ENCODE measurements at places on chromosomes 6 and 20.

GRCh38 chr20:3014179-3014578, 29.2 kb upstream of the GNRH2 start:
- DNase-seq, result no peak

DNA sequence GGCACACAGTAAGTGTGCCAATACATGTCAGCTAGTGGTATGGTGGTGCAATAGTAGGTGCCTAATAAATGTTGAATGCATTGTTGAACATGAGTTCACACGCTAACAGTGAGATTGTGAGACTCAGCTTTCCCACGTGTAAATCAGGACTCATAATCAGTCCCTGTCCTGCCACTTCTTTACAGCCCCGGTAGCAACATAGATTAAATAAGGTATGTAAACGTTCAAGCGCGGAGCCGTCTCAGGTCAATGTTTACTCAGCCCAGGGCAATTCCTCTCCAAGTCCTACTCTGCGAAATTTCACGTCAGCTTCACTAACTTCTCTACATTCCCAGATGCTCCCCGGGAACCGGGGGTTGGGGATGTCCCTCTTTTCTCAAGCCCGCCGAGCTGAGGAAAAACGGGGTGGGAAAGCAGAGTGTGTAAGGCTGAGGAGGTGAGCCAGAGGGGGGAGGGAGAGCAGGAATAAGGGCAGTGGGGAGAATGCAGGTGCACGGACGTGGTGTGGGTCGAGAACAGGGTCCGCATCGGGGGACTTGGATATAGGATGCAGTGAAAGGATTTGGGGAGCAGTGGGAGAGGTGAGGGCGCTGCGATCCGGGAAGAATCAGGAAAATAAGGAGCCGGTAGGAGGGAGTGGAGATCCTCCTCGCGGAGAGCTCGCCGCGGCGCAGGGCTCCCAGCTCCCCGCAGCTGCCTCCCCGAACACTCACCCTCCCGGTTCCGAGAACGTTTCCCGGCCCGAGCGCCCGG, 544 bp upstream of the TP53INP2 start:
- no peak for DNase-seq

- DNase-seq, result no peak
These were observed 204.5 kb upstream of the STXBP5 start for GRCh38 chr6:146999766-147000165.

- no peak for DNase-seq
These were observed 74.8 kb downstream of the ADGRB3 start for GRCh38 chr6:68709882-68710281.

- DNase-seq, result no peak
These were observed 77.0 kb downstream of the YTHDF1 start for GRCh38 chr20:63138855-63139341.

- DNase-seq, result no peak
These were observed 375.5 kb downstream of the TAF4 start for GRCh38 chr20:61690150-61690549.

- no peak for DNase-seq
These were observed 1.8 kb upstream of the ABT1 start for GRCh38 chr6:26594730-26595632.

DNA sequence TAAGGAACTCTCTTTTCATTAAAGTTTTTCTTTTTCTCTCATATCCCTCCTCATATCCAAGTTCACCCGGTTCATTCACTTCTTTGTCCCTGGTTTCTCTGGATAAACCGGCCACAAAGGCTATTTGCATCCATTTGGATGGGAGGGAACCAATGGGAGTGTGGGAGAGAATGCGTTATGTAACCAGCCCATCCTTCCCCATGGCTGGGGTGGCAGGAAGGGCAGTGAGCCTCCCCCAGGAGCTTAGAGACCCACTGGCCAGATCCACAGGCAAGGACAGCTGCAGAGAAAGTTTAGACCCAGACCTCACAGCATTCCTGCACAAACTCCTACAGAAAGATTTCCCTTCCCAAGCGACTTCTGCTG, 10.7 kb downstream of the CASS4 start:
- no peak for DNase-seq

GRCh38 chr6:90095788-90096187, 200.9 kb downstream of the BACH2 start:
- no peak for DNase-seq

DNA sequence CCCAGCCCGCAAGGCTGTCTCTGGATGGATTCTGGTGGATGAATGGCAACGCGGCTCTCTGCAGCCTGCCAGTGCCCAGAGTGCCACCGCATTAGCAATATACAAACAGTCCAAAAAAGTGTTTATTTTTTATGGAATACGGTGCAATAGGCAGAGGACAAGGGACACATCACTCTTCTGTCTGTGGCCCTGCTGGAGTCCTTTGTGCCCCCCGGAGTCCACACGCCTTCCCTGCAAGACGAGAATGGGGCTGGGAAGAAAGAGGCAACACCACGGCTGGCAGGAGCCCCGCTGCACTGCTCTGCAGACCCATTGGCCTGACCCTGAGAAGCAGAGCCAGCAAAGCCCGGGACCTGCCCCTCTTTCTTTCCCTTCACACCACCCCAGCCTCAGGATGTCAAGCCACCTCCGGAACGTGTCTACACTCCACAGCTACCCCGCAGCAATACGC, 196.3 kb downstream of the SYNDIG1 start:
- no peak for DNase-seq

DNA sequence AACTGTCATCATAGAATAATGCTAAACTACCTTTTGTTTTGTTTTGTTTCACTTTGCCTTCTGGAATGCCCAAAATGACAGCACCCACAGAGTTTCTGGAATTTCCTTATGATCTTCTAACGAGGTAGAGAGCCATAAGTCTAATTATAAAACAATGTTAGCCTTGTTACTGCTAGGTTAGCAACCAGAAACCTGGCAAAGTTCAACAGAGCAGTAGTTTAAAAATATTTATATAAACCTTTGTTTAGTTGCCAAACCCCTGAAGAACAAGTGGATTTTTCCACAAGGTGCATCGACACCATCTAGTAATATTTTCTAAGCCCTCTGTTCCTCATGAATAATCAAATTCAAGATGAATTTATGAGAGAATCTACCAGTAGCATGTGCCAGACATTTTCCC, 27.6 kb upstream of the IPCEF1 start:
- DNase-seq, result no peak

GRCh38 chr6:79040083-79040482, 38.0 kb downstream of the PHIP start:
- no peak for DNase-seq

DNA sequence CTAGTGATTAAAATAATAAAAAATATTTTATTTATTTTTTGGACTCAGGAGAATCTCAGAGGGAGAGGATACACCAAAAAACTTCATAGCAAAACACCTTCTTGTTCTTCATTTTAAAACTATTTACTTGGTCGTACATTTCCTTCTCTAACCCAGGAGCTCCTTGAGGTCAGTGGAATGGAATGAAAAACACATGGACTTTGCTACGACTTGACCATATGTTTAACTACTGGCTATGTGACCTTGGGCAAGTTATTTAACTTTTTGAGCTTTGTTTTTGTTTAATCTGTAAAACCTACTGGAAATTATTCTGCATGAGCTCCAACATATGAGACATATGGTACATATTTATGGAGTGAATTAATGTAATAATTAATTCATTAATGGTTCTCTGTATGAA, 1005.5 kb upstream of the CITED2 start:
- no peak for DNase-seq

DNA sequence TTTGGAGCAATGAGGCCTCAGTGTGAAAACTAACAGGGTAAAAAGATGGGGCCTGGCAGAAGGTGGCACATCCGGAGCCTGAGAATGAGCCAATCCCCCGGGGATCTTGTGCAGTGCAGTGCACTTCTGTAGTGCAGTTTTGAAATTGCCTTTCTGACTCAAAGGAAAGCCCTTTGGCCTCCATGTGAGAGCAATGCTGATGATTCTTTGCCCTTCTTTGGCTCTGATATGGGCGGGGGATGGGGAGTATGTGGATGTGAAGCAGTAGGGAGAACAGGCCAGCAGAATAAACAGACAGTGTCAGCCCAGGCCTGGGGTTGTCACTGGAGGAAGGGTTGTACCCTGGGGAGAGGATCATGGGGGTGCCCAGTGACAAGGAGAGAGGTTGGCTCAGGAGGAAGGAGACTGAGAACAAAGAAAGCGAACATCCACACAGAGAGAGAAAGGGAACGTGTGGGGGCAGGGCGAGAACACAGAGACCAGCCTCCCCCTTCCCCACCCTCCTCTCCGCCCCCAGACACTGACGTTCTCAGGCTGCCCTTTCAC, 351.2 kb downstream of the CDC5L start:
- no peak for DNase-seq

DNA sequence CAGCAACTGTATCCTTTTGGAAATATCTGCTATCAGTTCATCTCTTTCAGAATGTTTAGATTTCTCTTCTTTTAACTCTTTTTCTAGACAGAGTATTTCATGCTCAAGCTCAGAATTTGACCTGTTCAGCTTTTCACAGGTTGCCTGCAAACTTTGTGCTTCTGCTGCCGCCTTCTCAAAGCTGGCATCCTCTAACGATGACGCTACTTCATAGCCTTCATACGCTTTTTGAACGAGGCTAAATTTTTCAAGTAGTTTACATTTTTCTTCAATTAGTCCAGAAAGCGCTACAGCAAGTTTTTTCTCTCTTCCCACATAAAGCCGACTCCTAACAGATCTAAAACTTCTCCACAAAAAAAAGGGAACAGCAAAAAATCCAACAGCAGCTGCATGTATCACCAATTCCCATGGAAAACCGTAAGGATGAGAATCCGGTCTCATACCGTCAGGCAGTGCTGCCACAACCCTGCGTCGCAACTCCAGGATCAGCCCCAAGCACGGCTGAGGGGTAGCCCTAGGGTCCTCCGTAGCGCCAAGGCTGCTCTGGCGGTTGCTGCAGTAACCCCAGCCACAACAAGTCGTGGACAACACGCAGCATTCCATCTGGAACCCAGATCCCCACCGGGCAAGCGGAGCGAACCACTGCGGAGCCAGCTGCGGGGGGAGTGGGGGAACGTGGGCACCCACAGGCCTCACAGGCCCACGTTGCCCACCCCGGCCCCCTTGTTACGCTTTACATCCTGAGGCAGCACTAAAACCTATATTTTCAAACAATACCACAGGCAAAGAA, 30.6 kb downstream of the DACT2 start:
- no peak for DNase-seq

DNA sequence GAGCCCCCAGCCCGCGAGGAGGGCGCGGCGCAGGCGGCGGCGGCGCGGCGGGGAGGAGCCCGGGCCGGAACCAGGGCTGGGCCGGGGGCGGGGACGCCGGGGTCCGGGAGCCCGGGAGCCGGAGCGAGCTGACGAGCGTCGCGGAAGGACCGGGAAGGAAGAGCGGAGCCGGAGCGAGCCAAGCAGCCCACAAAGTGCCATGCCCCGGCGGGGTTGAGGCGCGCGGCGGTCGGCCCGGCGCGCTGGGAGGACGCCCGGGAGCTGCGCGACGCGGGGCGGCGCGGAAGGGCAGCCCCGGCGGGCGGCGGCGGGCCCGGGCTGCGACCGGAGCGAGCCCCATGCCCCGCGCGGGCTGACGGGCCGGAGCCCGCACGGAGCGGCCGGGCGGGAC, 289 bp downstream of the FOXP4 start:
- DNase-seq, result no peak

DNA sequence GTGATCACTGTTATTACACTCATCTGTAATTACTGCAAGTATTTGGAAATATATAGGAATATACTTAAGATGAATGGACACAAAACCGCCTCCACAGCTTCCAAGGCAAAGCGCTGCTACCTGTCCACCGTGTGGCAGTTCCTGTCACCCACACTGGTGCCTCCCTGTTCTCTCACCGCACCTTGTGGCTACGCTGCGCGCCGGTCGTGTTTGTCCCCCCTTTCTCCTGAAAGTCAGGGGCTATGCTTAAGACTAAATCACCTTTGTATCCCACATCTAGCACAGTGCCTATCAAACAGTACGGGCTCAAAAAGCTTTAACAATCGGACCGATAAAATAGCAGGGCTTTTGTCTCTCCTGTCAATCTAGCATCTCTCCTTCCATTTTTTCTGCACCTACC, 23.0 kb downstream of the LY86 start:
- DNase-seq, result no peak

GRCh38 chr20:49859807-49860206, 47.2 kb downstream of the SLC9A8 start:
- no peak for DNase-seq

DNA sequence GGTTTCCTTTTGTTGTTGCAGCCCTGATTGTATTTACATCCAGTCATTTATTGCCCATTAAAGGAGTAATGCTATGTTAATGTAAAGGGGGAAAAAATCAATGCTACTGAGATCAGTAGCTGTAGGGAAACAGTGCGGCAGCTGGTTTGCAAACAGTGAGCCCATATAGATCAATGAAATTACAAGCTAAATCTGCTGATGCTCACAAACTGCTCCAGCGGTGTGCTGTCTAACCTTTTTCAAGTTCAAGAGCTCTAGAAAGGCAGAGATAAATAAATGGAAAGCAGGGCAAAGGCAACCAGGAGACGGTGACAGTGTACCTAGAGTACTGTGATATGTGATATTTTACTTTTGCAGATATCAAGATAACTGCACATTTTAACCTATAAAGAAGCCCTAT, 449.0 kb upstream of the MMS22L start:
- no peak for DNase-seq

GRCh38 chr20:62898093-62898964, 28.0 kb downstream of the DIDO1 start:
- no peak for DNase-seq

- DNase-seq, result no peak
These were observed 679 bp upstream of the RING1 start for GRCh38 chr6:33207552-33208090.

- no peak for DNase-seq
These were observed 128.4 kb upstream of the ESR1 start for GRCh38 chr6:151679081-151679480.

DNA sequence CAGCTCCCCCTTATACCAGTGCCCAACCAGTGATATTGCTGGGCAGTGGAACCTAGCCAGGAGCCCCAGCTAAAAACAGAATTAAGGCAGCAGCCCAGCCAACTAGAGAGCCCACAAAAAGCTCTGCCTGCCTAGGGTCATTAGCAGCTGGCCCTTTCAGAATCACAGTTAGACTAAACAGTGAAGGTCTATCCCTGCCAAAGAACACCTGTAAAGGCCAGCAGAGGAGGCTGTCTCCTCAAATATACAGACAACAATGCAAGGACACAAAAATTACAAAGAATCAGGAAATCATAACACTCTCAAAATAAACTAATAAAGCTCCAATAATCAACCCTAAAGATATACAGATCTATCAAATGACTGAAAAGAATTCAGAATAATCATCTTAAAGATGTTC, 77.8 kb upstream of the HTR1E start:
- DNase-seq, result no peak

DNA sequence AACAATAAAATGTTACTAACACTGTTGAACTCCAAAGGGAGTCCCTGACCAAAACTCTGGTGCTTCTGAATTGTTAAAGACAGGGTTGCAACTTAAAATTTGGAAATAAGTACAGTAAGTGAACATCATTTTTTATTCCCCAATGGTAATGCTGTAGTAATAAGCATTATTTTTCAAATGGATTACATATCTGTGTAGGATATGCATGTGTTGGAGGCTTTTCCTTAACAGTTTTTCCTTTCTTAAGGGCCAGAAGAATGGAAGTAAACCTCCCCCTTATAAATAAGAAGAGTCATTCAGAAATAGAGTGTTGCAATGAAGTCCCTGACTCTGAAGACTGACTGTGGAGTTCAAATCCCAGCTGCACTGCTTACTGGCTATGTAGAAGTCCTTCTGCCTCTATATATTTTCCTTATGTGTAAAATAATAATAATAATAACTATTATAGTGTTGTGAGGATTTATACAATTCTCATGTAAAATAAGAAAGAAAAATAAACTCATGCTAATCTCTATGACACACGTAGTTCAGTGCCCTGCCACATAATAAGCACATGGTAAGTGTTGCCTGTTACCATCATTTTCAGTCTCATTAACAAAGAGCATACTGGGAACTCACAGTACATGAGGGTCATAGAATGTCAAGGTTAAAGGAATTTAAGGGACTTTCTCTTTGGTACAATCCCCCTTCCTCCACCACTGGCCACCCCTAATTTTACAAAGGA, 129.8 kb upstream of the SMLR1 start:
- no peak for DNase-seq

Measured in activated naive CD4-positive, alpha-beta T cell (primary cell).